ENCODE measurements at places on chromosomes 7 and 10. TPM values are rescaled to one million over a fixed set of nuclear protein-coding genes. Genes with fewer than 3 reads are reported as not detected.

Gene TNS3
- 11.9 TPM for polyA plus RNA-seq

Gene NRCAM
- polyA plus RNA-seq: 2.2 TPM

Gene NXPH1
- polyA plus RNA-seq: 0.14 TPM

Gene CYP3A4
- polyA plus RNA-seq: not detected

Gene TMEM229A
- 0.31 TPM for polyA plus RNA-seq

Gene CHST3
- 2.0 TPM for polyA plus RNA-seq

Gene DDC
- polyA plus RNA-seq: not detected

Gene ENO4
- polyA plus RNA-seq: 0.33 TPM

Gene CHPF2
- 20.0 TPM for polyA plus RNA-seq

Gene PBLD
- 0.56 TPM for polyA plus RNA-seq
